NT2/D1 (cell line): ENCODE measurements at places on chromosomes 12 and 14.

DNA sequence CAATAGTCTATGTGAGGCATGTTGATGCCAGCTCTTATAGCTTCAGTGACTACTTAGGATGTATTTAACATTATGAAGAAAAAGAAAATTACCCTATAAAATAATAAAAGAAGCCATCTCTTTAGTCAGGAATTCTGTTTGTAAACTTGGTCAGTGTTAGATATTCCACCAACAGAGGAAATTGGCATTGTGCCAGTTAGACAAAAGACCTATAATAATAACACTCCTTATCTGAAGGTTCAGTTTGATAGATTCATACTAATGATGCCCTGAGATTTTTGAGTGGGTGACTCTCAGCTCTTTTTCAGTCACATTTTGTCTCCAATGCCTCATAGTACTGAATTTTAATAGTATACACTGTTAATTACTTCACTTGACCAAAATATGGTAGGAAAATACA is 6.6 kb downstream of the SYT10 start:
- DNase-seq, result no peak

DNA sequence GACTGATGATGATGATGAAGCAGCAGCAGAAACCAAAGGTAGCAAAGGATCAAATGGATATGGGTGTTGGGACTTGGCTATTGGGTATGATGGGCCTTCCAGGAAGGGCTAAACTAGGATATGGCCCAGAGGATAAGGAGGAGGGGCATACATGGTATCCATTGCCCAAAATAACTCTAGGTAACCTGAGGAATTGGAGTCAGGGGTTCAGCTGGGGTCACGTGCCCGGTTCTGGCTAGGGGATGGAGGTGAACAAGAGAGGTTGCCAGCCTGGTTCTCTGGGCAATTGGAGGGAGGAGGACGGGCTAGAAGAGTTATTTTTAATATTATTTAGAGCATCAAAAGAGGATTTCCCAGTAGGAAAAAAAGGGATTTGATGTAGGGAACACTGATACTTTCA is 2.7 kb upstream of the ANKRD52 start:
- DNase-seq, result no peak

- DNase-seq, result no peak
These were observed 12.4 kb downstream of the MTERF2 start for GRCh38 chr12:106974511-106974910.

DNA sequence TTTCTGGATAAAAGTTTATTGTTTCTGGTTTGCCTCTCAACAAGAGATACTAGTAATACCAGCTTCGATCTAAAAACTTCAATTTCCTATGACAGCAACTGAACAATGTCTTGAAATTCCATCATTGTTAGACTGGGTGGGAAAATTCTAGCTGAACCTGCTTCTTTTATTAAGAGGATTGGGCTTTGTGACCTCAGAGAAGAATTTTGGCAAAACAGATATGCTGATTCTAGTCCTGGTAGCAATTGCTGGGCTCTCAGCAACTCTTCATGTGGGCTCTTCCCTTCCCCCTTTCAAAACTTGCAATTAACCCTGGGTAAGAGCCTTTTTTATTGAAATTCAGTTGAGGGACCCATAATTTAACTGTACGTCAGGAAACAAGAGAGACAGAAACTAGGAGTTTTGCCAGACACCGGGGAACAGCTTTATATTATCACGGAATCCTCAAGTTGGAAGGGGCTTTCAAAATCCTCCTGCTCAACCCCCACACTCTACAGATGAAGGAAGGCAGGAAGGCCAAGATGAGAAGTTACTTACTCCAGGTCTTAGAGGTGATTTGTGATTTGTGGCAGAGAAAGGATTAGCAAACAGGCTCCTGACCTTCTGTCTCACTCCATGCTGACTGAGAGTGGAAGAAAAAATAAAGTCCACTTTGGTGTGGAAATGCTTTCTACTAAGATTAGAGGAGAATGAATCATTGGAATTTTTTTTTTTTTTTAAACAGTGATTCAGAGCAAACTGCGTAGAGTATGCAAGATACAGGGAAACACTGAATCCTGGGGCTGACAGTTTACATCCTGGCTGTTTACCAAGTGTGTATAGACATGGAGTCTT is 239.0 kb upstream of the ATP2B1 start:
- DNase-seq, result no peak

DNA sequence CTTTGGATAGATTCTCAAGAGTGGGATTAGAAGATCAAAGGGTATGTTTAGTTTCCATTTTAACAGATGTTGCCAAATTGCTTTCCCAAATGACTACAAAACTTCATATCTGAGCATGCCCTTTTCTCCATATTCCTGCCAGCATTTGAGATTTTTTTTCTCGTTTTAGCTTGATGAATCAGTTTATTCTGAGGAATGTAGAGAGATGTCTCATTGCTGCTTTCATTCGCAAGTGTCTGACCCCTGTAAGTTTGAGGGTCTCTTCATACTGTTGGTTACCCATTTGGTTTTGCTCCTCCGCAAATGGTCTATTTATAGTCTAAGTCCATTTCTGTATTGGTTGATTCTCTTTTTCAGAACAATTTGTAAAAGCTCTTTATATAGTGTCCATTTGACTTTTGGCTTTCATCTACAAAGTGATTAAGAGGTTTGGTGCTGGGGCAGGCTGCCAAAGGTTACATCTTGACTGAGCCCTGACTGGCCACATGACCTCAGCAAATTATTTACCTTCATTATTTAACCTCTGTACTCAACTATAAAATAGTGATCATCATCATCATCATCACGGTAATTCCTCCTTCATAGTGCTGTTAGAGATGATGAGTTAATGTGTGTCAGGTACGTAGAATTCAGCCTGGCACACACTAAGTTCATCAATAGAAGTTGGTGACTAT is 33.6 kb downstream of the HCAR2 start:
- DNase-seq, result no peak

DNA sequence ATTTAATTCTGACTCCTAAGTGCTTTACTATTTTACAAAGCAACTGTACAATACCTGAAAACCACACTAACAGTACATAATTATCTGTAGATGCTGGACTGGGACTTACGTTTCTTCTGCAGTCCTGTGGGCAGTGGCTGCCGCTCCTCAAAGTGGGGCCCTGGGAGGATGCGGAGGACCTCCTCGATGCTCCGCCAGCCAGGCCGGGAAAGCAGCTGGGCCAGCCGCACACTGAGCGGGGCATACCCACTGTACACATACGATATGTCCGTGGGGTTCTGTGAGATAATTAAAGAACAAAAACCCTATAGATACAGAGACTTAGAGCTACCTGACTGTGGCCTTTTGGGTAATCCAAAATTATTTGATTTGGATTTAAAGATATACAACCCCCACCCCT is 6.8 kb upstream of the DIABLO start:
- DNase-seq, result no peak

- DNase-seq, result no peak
These were observed 22.5 kb downstream of the PAPLN start for GRCh38 chr14:73259837-73260236.

DNA sequence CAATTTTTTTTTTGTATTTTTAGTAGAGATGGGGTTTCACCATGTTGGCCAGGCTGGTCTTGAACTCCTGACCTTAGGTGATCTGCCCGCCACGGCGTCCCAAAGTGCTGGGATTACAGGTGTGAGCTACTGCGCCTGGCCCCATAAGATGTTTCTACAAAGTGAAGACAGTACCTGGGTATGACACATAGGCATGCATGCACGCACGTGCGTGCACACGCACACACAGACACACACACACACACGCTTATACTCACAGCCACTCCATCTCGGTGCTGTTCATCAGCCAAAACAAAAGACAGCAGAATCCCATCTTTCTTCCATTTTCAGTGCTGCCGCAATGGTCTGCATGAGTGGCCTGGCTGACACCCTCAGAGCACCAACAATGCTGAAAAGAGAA is 63.9 kb downstream of the VCPKMT start:
- no peak for DNase-seq

DNA sequence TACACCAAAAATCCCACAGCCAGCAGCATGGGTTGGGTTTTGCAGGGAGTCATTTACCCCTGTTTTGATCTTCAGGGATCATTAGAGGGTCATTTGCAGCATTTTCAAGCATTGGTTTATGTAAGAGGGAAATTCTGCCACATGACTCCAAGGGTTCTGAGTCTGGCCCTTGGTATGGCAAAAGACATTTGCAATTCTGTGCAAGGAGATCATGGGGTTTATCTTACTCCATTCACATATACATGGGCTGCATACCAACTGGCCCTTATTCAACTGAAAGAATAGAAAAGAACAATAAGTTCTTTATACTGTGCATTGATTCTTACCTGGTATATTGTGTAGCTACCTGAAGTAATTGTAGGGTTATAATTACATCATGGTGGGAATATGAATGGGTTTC is 13.7 kb downstream of the SIX4 start:
- DNase-seq, result no peak

DNA sequence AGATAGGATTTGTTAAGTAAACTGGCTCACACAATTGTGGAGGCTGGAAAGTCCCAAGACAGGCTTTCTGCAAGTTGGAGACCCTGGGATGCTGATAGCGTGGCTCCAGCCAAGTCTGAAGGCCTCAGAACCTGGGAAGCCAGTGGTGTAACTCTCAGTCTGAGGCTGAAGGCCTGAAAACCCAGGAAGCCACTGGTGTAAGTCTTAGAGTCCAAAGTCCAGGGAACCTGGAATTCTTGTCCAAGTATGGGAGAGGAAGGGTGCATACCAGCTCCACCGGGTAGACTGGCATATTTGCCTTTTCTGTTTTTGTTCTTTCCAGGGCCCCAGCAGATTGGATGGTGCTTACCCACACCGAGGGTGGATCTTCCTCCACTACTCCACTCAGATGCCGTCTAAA is 18.1 kb downstream of the GMFB start:
- DNase-seq, result no peak

DNA sequence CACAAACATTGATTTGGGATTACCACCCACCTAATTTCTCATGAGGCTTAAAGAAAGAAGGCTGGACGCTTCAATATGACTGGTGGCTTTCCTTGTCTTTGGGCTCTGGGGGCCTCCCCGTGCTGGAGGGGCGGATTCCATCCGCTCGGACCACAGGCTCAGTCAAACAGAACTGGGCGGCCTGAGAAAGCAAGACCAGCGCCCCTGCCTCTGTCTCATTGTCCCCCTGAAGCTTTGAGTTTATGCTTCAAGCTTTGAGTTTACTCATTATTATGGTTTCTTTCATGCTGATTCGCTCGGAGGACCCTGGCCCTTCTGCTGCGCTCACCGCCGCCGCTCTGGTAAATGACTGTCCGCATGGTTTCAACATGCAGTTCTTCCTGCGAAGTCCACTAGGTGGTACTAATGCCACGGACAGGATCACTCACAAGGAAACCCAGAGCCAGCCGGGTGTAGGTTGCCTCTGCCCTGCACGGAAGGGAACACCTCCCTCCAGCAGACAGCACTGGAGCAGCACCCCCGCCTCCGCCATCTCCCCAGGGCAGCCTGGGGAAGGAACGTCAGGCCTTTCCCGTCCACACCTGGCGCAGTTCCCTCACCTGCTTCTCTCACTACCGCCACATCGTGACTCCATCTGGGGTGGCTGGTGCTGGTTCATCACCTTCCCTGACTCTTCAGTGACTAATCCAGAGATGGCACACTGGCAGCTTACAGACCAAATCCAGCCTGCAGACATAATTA is 13.2 kb upstream of the TIGAR start:
- DNase-seq, result peak; percentile 95

- no peak for DNase-seq
These were observed 309.1 kb downstream of the NRXN3 start for GRCh38 chr14:78479127-78479780.

DNA sequence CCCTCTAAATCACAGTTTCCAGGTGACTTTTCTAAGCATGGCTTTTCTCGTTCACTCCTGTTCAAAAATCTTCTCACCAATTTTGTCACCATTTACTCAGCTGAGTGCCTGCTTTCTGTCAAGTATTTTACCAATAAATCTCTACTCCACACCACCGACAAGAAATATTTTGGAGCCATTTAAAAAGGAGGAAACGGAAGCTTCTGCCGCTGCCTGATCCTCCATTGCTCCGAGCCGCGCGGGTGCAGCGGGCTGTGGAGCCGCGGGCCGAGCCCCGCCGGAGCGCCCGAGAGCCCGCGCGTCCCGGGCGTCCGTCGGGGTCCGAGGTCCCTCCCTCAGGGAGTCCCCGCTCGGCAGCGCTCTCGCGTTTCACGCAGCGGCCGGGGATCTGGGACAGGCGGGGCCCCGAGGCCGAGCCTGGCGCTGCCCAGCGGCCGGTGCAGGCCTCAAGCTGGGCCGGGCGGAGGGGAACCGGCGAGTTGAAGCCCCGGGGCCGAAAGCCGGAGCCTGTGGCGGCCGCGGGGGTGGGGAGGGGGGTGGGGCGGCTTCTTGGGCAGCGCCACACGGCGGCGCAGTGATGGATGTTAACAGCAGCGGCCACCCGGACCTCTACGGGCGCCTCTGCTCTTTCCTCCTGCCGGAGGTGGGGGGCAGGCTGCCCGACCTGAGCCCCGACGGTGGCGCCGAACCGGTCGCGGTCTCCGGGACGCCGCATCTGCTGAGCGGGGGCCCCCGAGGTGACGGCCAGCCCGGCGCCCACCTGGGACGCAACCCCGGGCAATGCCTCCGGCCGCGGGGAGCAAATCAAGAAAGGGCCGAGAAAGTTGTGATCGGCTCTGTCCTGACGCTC is 1.1 kb upstream of the HEBP1 start:
- DNase-seq, result peak; percentile 73

- no peak for DNase-seq
These were observed 92.9 kb downstream of the TMEM30B start for GRCh38 chr14:61188196-61188595.

GRCh38 chr12:13594731-13595514 is 386.5 kb downstream of the GRIN2B start:
- DNase-seq, result no peak

- DNase-seq, result no peak
These were observed 21.5 kb downstream of the P2RX2 start for GRCh38 chr12:132639956-132640520.
